ENCODE measurements at places on chromosomes 4 and X. TPM values are rescaled to one million over a fixed set of nuclear protein-coding genes. Genes with fewer than 3 reads are reported as not detected.

Gene ADH1B
- not detected for total RNA-seq

Gene CDX4
- not detected for total RNA-seq

Gene ZDHHC9
- 13.9 TPM for total RNA-seq

Gene GYPE
- total RNA-seq: 0.25 TPM

Gene NUDT11
- 6.1 TPM for total RNA-seq

Gene NMU
- total RNA-seq: not detected

- H3K27me3 ChIP-seq: no peaks in the 10 kb centered on the region
- H3K4me3 ChIP-seq: no peak overlapping the region
- peaks cover 12% of the 10 kb centered on the region for H3K36me3 ChIP-seq
- no peak overlapping the region for H3K27ac ChIP-seq
These were observed 36.8 kb downstream of the LRP2BP start for GRCh38 chr4:185358959-185359358.

- peaks cover 3% of the 10 kb centered on the region for H3K4me1 ChIP-seq
- no peak overlapping the region for H3K4me3 ChIP-seq
- peaks cover 2% of the 10 kb centered on the region for H3K27me3 ChIP-seq
- no peaks in the 10 kb centered on the region for H3K36me3 ChIP-seq
These were observed 12.3 kb upstream of the TIGD2 start for GRCh38 chr4:89099034-89099433.

GRCh38 chr4:109962401-109962800 lies 49.7 kb downstream of the EGF start:
- no peak for DNase-seq
- H3K36me3 ChIP-seq: no peaks in the 10 kb centered on the region
- peaks cover 33% of the 10 kb centered on the region for H3K27me3 ChIP-seq
- no peak overlapping the region for H3K27ac ChIP-seq

DNA sequence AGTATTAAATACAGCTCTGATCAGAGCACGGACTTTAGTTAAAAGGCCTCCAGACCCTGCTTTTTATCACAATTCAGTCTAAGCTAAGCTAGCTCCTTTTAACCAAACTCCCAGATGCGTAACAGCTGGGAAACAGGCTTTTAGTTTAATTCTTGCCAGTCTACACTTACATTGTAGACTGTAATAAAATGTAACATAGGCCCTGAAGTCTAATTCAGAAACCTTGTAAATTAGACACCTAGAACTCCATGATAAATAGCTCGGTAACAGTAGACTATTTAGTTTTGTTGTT lies 20.1 kb downstream of the FBXO8 start:
- no peaks in the 10 kb centered on the region for H3K36me3 ChIP-seq
- H3K27me3 ChIP-seq: no peaks in the 10 kb centered on the region
- no peaks in the 10 kb centered on the region for H3K4me1 ChIP-seq
- H3K27ac ChIP-seq: no peak overlapping the region
- no peak for DNase-seq

DNA sequence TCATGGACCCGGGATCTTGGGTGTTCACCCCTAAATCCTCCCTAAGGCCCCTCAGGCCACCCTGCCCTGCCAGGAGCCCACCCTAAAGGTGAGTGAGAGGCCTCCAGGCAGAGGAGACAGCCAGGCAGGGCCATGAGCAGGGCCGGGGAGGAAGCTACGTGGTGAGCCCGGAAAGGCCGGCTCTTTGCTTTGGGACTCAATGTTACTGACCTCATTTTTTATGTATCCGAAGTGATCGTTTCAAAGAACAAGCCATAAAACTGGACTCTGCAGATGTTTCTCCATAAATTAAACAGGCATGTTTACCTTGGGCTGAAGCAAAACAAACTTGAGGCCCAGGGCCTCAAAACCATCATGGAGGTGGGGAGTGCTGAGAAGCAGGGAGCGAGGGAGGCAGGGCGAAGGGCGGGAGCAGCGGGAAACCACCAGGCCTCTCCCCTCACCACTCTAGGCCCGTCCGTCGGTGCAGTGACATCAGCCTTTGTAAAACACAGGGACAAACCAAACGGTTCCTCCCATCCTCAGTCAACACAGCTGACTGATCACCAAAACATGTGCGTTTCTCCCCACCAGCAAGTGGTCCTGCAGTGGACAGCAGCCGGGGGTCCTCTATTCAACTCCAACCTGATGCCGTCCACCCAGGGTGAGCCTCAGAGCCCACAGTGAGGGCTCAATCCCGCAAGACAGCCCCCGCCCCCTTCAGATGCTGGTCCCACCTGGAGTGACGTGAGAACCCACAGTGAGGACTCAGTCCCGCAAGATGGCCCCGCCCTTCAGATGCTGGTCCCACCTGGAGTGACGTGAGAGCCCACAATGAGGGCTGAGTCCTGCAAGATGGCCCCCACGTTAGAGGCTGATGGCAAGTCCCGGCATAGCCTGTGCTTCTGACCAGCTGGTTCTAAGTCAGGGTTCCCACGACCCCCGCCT lies 102.9 kb upstream of the LRPAP1 start:
- H3K4me3 ChIP-seq: no peak overlapping the region
- H3K36me3 ChIP-seq: no peaks in the 10 kb centered on the region
- H3K27me3 ChIP-seq: no peaks in the 10 kb centered on the region
- H3K27ac ChIP-seq: no peak overlapping the region
- no peaks in the 10 kb centered on the region for H3K4me1 ChIP-seq

DNA sequence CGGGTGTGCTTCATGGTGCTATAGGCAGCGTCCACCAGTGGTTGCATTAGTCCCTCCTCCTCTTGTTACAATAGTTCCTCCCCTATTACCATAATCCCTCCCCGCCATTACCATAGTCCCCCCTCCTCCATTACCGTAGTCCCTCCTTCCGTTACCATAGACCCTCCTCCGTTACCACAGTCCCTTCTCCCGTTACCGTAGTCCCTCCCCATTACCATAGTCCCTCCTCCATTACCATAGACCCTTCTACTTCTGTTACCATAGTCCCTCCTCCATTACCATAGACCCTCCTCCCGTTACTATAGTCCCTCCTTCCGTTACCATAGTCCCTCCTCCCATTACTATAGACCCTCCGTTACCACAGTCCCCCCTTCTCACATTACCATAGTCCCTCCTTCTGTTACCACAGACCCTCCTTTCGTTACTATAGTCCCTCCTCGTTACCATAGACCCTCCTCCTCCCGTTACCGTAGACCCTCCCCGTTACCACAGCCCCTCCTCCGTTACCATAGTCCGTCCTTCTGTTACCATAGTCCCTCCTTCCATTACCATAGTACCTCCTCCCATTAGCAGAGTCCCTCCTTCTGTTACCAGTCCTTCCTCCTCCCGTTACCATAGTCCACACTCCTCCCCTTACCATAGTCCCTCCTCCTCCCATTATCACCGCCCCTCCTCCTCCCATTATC lies 129.6 kb downstream of the DHRSX start:
- H3K36me3 ChIP-seq: peaks cover 9% of the 10 kb centered on the region
- no peak overlapping the region for H3K4me3 ChIP-seq
- peaks cover 3% of the 10 kb centered on the region for H3K4me1 ChIP-seq
- H3K27ac ChIP-seq: no peak overlapping the region
- H3K27me3 ChIP-seq: no peaks in the 10 kb centered on the region

- H3K27me3 ChIP-seq: peaks cover 5% of the 10 kb centered on the region
- no peak overlapping the region for H3K27ac ChIP-seq
- no peaks in the 10 kb centered on the region for H3K4me1 ChIP-seq
- H3K36me3 ChIP-seq: no peaks in the 10 kb centered on the region
- no peak overlapping the region for H3K4me3 ChIP-seq
These were observed 99.0 kb upstream of the OTUD4 start for GRCh38 chr4:145279122-145279960.

DNA sequence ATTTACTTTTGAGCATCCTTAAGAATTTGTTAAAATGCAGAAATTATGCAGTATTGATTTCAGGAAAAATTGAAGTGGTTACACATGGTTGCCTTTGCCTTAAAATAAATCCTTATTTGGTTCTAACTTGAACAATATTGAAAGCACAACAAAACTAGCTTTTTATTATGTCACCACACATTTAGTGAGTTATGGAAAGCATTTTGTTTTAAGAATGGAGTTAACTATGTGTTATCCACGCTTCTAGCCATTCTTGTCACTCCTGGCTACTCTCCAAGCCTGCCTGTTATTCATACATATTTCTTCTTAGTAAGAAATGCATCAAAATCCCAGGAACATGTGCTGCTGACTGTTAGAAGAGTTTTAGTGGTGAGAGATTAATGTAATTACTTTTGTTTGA lies 73.9 kb downstream of the FAT4 start:
- no peak overlapping the region for H3K27ac ChIP-seq
- no peaks in the 10 kb centered on the region for H3K4me1 ChIP-seq
- no peaks in the 10 kb centered on the region for H3K36me3 ChIP-seq
- no peaks in the 10 kb centered on the region for H3K27me3 ChIP-seq

DNA sequence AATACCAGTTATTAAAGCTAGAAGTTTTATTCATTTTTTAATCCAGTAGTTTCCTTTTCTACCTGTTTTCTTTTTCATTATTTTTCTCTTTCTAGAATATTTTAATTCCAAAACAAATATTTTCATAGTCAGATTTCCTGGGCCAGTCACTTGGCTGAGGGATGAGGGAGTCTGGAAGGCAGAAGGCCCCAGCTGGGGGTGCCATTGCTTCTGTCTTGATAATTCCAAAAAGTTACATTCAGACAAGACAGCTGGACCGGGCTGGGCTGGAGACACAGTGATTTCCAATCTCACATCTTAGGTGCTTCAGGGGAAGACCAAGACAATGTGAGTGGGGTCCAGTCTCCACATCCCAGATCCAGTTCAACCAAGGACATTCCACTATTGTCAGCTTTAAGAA lies 263.5 kb downstream of the TMA16 start:
- no peak for DNase-seq
- no peaks in the 10 kb centered on the region for H3K27me3 ChIP-seq
- H3K4me1 ChIP-seq: no peaks in the 10 kb centered on the region
- no peak overlapping the region for H3K4me3 ChIP-seq
- no peaks in the 10 kb centered on the region for H3K36me3 ChIP-seq

DNA sequence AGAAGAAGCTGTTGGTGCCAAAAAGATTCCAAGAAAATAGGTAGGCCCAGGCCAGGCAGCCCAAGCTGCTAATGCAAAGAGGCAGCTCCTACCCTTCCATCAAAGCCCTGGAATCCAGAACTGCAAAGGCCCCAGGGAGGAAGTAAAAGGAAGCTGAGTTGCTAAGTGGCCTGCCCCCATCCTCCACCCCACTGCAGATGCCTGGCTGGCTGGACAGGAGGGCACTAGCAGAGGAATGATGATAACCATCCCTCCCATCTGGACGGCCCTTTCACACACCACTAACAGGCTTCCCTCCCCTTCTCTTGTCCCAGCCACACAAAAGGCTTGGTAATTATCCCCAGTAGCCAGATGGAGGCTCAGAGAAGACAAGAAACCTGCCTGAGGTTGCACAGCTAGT lies 32.4 kb upstream of the PJA1 start:
- no peak overlapping the region for H3K27ac ChIP-seq
- H3K27me3 ChIP-seq: no peaks in the 10 kb centered on the region
- no peak overlapping the region for H3K4me3 ChIP-seq
- no peaks in the 10 kb centered on the region for H3K4me1 ChIP-seq

- no peak overlapping the region for H3K27ac ChIP-seq
- H3K4me1 ChIP-seq: no peaks in the 10 kb centered on the region
- no peak for DNase-seq
- no peak overlapping the region for H3K4me3 ChIP-seq
These were observed 58.7 kb upstream of the STARD8 start for GRCh38 chrX:68588602-68589371.

DNA sequence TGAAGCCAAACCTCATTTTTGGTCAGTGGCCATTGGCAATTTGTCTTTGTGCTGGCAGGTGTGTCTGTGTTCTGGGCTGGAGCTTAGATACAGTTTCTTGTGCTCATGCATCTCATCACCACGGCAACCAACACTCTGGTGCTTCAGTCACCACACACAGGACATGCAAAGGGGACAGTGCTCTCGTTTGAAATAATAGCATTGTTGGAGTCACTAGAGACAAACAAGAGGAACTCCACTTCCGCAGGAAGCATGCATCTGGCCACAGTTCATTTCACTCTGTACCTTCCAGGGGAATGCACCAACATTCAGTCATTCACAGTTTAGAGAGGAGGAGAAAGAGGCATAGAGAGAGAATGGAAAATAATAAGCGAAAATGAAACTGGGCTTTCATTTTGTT lies 267.4 kb downstream of the ANK2 start:
- H3K27me3 ChIP-seq: peaks cover 10% of the 10 kb centered on the region
- DNase-seq: no peak
- peaks cover 11% of the 10 kb centered on the region for H3K4me1 ChIP-seq
- no peak overlapping the region for H3K4me3 ChIP-seq

DNA sequence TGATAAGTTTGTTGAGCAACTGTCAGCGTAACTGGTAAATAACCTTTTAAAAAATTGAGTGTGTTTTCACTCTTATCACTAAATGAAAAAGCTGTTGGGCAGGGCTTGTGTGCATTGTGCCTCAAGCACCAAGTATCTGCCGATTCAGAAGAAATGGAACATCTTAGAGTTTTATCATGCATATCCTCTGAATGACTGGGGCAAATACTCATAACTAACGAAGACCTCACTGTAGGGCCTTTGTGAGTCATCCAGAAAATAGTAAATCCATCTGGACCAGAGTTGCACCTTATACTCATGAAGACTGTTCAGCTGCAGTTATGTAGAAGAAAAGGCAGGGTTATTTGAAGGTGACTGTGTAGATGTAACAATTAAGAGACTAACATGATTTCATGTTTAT lies 222.1 kb downstream of the CAMK2D start:
- peaks cover 45% of the 10 kb centered on the region for H3K4me1 ChIP-seq
- H3K27me3 ChIP-seq: no peaks in the 10 kb centered on the region
- no peak for DNase-seq
- no peak overlapping the region for H3K4me3 ChIP-seq

DNA sequence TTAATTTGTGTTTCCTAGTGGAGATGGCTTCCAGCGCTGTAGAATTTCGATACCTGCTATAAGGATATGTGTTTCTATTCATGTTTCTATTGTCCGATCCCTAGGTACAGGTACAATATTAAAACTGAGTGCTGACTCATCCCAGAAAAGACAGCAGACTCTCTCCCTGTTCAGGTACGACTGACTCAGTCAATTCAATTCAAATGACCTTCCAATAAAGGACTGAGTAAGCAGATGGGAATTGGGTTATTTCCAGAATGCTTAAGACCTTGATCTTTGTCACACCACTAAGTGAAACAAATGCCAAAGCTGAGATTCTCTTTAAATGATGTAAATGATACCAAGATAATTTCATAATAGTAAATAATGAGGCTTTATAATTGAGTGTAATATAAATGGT lies 1596.9 kb downstream of the RPA4 start:
- no peak overlapping the region for H3K4me3 ChIP-seq
- no peak overlapping the region for H3K27ac ChIP-seq
- H3K36me3 ChIP-seq: no peaks in the 10 kb centered on the region
- H3K4me1 ChIP-seq: no peaks in the 10 kb centered on the region

DNA sequence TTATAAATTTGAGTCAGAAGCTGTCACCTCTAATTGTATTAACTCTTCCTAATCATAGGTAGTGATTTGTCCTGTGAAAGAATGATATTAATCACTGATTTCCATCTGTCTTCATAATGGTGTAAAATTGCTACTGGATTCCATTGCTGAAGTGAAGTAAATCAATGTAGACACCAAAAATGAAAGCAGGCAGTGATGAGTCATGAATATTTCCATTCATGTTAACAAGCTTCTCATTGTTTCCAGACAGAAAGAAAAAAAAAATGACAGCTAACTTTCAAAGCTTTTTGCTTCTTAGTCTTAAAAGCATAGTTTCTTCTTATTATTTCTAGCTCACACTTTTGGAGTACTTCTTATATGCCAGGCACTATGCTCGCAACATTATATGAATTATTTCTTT lies 21.5 kb downstream of the FAM114A1 start:
- peaks cover 20% of the 10 kb centered on the region for H3K4me1 ChIP-seq
- peak overlapping the region; percentile 86 for H3K27ac ChIP-seq
- DNase-seq: no peak
- no peaks in the 10 kb centered on the region for H3K27me3 ChIP-seq
